ENCODE measurements at places on chromosomes 16 and 17.

GRCh38 chr16:22816475-22816874 is 2.5 kb downstream of the HS3ST2 start:
- DNase-seq: no peak

GRCh38 chr16:52076801-52077201 is 470.1 kb downstream of the TOX3 start:
- no peak for DNase-seq

- no peak for DNase-seq
Observed at GRCh38 chr16:89118361-89119165, 24.9 kb downstream of the ACSF3 start.

DNA sequence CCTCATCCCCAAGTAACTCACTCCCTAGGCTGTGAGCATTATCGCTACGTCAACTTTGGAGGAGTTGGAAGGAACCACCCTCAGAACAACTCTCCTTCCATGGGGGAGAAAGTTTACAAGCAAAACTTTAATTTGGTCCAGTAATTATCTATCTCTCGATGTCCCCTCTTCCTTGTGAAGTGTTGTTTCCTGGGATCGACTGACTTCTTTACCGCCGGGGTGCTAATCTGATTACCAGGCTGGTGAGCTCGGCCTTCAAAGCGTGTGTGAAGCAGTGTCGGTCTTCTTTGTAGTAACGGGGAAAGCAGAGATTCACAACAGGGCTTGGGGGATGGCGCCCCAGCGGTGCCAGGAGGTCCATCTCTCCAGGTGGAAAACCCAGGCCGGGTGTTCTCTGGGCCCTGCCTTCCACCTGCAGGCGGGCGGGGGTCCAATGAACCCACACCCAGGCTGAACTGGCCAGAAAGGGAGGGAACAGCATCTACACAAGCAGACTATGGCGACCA is 14.5 kb upstream of the FOXF1 start:
- no peak for DNase-seq

DNA sequence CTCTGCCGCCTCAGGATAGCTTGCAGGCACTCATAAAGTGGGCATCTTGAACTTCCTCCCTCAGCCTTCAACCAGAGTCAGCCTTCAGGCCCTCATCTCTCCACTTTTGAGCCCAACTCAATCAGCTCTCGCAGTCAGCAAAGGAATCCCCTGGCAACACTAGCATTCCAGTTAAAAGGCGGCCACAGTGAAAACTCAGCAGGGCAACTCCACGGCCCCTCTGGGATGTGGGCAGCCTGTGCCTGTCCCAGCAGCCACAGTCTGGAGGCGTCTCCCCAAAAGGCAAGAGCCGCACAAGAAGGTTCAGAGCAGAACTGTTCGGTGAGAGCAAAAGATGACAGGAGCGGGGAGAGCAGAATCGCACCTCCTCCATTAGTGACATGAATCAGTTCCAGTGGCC is 9.0 kb downstream of the TMEM11 start:
- DNase-seq: no peak

- DNase-seq: no peak
Observed at GRCh38 chr16:67423611-67424260, 7.2 kb upstream of the HSD11B2 start.

DNA sequence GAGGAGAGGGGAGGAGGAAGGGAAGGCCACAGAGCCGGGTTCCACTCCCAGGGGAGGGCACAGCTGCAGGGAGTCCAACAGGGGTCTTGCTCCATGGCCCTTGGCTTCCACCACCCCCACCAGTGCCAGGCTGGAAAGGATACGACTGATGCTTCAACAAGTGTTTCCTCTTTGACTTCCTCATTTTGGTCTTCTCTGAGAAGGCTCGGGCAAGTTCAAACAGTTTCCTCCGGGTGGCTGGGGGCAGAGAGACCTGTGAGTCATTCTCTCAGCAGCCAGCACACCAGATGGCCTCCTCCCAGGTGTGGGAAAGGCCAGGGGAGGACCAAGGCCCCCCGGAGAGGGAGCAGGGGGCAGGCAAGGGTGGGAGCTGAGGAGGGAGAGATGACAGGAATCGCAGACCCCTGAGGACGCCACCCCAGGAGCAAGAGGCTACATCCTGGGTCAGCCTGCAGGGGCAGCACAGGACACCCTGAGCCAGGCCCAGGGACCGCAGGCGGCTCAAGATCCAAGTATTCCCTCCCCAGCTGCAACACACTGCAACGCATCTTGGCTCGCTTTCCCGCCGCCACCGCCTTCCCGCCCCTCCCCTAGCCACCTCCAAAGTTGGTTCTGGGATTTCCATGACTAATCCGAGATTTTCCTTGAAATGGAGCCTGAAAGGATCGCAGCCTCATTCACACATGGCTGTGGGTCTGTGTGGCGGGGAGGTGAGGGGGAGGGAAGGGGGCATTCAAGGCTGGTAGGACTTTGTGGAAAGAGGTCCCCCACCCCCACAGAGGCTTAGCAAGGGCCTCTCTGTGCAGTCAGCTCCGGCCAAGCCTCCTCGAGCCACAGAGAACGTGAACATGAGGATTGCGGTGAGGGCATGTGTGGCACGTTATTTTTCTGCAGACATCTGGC is 18.4 kb upstream of the MRPS23 start:
- DNase-seq: no peak

- DNase-seq: no peak
Observed at GRCh38 chr16:55645986-55646385, 9.8 kb upstream of the SLC6A2 start.

DNA sequence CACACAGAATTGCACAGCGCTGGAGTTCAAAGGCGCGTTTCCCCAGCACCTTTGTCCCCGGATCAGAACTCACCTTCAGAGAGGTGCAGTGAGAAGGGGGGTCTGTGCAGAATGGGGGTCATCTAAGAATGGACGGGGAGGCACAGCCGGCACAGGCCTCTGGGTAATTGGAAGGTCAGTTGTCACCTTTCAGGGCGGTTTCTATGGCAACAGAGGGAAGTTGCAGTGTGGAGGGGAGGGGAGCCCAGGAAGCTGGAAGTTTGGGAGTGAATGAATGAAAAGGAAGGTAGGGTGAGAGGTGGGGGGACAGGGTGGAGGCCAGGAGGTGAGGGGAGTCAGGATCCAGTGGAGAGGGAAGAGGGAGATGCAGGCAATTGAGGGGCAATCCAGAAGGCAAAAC is 12.4 kb upstream of the KCNG4 start:
- DNase-seq: no peak

GRCh38 chr17:64178011-64178825 is 48.3 kb upstream of the ERN1 start:
- no peak for DNase-seq

Data from NCI-H2029 treated with DMSO at 0.1 percent for 48 hours (cell line).